ENCODE measurements at places on chromosomes 4 and X.

- no peak for DNase-seq
These were observed 11.6 kb upstream of the H2AZ1 start for GRCh38 chr4:99961711-99962110.

GRCh38 chr4:167176723-167177367, 57.4 kb downstream of the SPOCK3 start:
- peak; percentile 85 for DNase-seq

GRCh38 chrX:76253432-76253831, 80.6 kb downstream of the PBDC1 start:
- DNase-seq = no peak

- DNase-seq = no peak
These were observed 4.4 kb downstream of the GABRE start for GRCh38 chrX:151970027-151970426.

GRCh38 chr4:96326846-96327245, 487.0 kb downstream of the PDHA2 start:
- DNase-seq = no peak

Data from NCI-H748 treated with DMSO at 0.1 percent for 48 hours (cell line).